NB4 (cell line): ENCODE measurements at places on chromosomes 6 and 20.

DNA sequence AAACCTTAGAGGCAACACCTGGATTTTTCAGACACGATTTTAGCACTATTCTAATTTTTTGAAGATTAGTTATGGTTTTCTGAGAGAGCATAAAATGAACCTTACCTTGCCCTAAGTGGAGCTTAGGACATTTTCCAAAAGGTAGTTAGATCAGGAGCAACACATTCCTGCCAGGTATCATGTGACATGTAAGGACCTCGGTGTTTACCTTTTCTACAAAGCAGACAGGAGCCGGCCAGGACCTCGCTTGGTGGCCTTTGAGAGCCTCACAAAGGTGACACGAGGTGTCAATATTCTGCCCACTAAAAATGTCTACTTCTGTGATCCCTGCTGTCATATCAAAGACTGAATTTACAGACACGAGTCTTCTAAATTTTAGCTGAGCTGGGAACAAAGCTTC, 174.9 kb downstream of the SMOC2 start:
- DNase-seq: no peak

DNA sequence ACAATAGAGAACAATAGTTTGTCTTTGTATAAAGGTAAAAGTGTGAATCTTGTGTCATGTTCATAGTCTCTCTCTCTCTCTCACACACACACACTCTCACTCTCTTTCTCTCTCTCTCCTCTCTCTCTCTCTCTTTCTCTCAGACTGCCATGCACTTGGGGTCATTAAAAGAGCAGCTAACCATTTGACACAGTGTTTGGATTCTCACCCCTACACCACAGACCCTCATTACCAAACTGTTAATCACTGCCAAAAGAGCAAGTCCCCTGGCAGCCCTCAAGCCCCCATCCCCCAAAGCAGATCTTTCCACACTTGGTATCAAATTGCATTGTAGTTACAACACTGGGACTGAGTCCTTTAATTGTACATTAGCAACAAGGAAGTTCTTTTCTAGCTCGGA, 305.8 kb upstream of the RSPO3 start:
- peak; percentile 5 for DNase-seq

GRCh38 chr20:26209171-26209941, 512.7 kb upstream of the ZNF337 start:
- DNase-seq: no peak

DNA sequence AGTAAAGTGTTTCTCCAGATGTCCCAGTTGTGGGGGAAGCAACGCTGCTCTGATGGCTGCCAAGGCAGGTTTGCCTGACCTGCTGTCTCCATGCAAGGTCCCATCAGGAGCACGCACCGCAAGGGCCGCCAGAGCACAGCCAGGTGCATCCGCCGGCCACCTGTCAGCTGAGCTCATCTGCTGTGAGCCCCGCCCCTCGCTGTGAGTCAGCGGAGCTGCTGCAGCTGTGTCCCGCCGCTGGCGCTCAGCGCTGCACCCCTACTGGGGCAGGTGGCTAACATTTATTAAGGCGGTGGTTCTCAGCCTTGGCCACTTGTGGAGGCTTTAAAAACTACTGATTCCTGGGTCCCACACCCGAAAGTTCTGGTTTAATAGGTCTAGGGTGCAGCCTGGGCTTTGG, 225.7 kb downstream of the UST start:
- peak; percentile 12 for DNase-seq

- no peak for DNase-seq
Measured at GRCh38 chr6:75178757-75179156, 27.1 kb downstream of the COL12A1 start.

DNA sequence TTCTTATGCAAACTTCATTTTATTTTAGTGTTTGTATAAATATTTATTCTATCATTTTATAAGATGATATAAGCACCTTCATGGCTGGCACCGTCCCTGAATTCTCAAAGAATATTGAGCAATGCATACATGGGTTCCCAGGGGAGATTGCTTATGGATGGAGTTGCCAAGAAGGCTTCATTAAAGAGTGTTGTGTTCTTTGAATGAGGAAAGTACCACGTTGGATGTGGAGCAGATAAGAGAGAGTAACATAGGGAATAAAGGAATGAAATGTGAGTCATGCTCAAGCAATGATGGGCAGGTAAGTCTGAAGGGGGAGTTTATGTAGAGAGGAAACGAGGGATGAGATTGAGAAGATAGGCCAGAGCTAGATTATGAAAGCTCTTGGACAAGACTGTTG, 10.3 kb downstream of the DSE start:
- DNase-seq: no peak

GRCh38 chr20:23047001-23047737, 2.3 kb downstream of the THBD start:
- no peak for DNase-seq

DNA sequence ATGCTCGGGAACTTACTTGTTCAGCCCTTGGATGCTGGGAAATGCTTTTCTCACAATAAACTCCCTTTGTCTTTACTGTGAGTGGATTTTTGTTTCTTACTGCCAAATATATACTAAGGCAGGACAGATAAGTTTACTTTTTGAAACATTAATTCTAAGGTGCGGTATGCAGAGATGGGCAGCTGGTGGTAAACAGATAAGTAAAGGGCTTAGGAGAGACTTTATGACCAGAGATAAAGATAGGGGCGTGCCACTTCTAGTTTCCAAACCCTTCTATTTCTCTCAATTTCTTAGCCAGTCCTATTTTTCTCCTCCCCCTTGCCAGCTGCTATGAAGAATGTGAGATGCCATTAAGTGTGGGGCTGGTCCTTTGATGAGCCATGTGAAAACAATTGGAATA, 16.3 kb downstream of the SAMD3 start:
- DNase-seq: no peak

GRCh38 chr6:100267721-100268123, 197.0 kb downstream of the SIM1 start:
- DNase-seq: no peak

DNA sequence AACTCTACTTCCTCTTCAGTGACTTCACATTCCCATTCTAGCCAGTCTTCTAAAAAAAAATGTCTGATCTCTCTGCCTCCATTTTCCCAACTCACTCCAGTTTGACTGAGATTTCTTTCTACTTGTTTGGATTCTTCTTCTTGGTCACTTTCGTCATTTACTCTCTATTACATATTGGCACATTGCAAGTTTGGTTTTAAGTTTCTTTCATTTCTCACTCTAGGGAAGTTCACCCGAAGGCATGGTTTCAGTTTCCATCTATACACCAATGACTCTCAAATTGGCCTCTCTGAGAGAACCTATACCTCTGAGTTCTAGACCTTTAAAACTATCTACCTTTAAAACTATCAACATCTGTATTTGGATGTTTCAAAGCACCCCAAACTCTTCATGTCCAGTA, 51.3 kb downstream of the CD109 start:
- DNase-seq: no peak

- no peak for DNase-seq
Measured at GRCh38 chr20:31549513-31549880, 35.3 kb downstream of the HM13 start.

- DNase-seq: no peak
Measured at GRCh38 chr6:53258076-53258773, 90.5 kb downstream of the ELOVL5 start.

DNA sequence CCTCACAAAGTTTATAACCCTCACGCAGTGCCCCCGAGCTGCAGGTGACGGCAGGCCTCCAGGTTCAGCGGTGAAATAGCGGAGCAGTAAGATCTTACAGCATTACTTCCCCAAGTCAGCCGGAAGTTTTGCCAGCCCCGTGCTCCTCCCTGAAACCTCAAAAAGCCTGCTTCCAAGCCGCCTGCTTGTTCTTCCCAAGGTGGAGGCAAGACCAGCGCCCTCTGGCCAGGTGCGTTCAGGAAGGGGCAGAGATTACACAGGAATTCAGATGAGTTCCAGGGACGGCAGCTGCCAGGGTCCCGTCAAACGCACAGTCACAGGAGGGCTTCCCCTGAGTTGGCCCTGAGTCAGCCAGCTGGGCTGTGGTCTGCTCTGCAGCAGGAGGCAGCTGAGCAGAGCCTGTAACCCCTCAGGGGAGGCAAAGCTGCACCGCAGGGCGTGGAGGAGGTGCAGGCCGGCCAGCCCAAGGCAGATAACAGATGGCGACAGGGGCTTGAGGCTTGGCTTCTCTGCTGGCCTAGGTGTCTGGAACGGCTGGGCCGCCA, 124.1 kb upstream of the RPS6KA2 start:
- DNase-seq: peak; percentile 96

DNA sequence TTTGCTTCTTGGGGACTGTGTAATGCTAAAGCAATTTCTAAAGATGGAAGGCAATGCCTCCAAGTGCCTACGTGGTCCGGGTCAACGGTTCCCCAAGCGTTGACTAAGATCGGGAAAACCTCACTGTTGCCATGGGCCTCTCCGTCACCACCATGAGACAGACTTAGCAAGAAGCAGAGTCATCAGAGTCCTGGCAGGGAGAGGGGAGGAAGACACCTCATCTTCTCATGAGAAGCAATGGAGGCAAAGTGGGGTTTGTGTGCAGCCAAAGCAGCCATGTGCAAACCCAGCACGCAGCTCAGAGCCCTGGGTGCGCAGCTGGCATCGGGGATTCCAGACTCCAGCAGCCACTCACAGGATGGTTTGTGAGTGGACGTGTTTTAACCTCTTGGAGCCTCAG, 111.4 kb downstream of the SYNDIG1 start:
- no peak for DNase-seq

GRCh38 chr20:55253781-55254180, 751.5 kb downstream of the CBLN4 start:
- no peak for DNase-seq

DNA sequence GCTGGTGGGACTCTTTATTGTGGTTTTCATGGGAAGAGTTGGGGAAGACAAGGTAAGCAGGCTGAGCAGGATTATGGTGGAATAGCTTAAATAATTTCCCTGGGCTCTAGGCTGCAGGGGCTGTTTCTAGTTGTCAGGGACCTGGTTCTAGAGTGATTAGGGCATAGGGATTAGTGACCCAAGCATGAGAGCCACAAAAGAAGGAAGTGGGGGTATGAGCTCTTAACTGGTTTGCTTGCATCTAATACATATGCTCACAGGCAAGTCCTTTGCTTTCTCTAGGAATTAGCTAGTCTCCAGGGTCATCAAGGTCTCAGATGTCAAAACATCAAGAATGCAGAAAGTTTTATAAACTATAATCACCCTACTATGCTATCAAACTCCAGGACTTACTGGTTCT, 67.5 kb upstream of the NRN1 start:
- DNase-seq: no peak

DNA sequence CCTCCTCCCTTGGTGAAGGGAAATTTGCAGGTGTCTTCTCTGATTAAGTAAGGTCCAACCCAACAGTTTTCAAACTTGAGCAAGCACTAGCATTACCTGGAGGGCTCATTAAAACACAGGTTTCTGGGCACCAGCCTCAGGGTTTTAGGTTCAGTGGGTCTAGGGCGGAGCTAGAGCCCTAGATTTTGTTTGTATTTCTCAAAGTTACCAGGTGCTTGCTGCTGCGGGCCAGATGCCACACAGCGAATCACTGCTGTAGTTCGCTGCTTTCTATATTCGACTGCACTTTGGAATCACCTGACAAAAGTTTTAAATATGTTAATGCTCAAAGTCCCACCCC, 869 bp downstream of the COL21A1 start:
- DNase-seq: no peak

GRCh38 chr6:23308166-23308565, 738.8 kb downstream of the HDGFL1 start:
- no peak for DNase-seq

DNA sequence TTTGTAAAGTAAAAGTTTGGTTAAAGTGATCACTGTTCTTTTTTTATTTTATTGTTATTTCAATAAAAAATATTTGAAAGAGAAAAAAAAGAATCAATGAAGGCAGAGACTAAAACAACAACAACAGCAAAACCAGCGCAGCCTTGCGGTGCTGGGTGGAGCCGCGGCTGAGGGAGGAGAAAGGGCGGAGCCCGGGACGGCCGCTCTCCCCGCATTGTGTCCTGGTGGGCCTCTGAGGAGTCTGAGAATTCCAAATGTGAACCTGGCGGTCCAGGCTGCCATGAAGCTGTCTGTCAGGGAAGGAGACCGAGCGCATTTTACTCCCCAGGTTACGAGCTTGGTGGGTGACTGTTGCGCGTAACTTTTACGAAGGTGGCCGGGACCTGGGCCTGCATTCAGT, 43.2 kb downstream of the TMEM242 start:
- DNase-seq: no peak

- DNase-seq: no peak
Measured at GRCh38 chr6:168469521-168469920, 28.5 kb downstream of the SMOC2 start.

DNA sequence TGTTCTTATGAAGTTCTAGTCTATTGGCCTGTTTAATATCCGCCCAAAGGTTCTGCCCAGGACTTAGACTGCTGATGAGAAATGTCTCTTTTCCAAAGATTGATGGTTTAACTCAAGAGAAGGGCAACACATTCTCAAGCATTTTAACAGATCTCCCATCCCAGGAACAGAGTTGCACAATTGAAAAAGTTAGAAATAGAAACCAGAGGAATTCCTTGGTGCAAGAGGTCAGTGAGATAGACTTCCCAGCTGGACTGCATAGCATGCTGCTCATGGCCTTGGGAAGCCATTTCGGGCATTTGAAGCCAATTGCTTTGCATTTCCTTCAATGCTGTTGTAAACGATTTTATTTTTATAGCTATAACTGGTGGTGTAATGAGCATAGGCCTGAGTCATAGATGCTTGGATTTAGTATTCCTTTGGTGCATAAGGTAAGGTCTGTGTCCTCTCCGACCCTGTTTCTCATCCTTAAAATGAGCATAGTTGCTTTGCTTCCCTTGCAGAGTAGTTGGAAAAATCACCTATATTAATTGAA, 292.2 kb upstream of the JAG1 start:
- no peak for DNase-seq

DNA sequence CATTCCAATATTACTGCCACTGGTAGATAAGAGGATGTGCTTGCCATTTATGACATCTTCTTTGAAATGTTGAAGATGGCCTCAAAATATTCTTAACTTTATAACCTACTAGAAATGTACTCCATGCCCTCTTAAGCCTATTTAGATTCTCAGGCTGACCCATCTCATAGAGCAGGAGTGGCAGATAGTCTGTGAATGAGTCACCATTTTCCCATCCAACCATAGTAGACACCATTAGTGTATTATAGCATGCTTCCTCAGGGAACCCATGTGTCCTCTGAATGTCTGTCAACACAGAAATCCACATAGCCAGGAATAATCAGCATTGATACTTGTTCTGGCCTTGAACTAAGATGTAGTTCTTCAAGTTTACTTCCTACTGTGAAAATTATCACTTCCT, 150.2 kb downstream of the IMPG1 start:
- DNase-seq: no peak

DNA sequence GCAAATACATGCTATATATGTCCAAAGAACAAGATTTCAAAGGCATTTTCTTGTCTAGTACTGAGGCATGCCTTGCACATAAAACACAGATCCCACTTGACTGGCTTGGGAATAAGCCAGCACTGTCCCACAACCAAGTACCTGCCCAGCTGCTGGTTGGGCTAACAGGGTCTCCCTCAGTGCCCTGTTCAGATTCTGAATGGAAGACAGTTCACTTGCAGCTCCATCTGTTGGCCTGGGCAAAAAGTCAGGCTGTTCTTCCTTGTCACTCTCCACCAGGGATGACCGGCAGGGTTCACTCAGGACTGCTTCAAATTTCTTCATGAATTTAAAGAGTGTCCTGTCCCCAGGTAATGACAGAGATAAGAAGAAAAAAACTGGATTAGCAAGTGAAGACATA, 44.4 kb upstream of the LYRM2 start:
- DNase-seq: no peak
